Right atrium auricular region (tissue), 2 donors: ENCODE measurements at places on chromosomes 5 and 9. TPM values are rescaled to one million over a fixed set of nuclear protein-coding genes. Genes with fewer than 3 reads are reported as not detected.

GRCh38 chr9:38372762-38373619, 19.5 kb upstream of the ALDH1B1 start:
- no peak for DNase-seq

- no peak for DNase-seq
Observed at GRCh38 chr9:128442150-128442549, 13.7 kb upstream of the ODF2 start.

- DNase-seq = no peak
Observed at GRCh38 chr5:116075191-116075831, 9.5 kb upstream of the COMMD10 start.

RASGEF1C gene
- 0.55 TPM for total RNA-seq
